ENCODE measurements at places on chromosomes 11 and 22.

DNA sequence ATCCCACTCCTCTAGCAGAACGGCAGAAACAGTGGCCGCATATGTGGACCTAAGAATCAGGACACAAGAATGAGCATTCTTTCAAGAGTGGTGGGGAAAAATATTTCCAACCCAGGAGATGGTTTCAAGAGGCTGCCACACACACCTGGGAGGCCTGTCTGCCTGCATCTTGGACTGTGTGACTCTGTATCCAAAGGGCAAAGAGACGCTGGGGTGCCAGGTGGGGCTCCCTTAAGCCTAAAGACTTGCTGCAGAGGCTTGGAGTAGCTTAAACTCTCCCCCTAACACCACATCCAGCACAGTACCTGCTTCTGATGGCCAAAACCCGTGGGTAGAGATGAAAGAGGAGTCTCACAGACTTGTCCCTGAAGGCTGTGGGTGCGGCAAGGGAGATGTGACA lies 3.5 kb downstream of the CXCR5 start:
- DNase-seq: no peak

GRCh38 chr11:80815752-80816453 lies 1375.1 kb upstream of the TENM4 start:
- no peak for DNase-seq

- DNase-seq: no peak
Observed at GRCh38 chr11:1854949-1855885, 2.3 kb downstream of the LSP1 start.

- peak; percentile 70 for DNase-seq
Observed at GRCh38 chr11:134224710-134225664, 516 bp downstream of the VPS26B start.

DNA sequence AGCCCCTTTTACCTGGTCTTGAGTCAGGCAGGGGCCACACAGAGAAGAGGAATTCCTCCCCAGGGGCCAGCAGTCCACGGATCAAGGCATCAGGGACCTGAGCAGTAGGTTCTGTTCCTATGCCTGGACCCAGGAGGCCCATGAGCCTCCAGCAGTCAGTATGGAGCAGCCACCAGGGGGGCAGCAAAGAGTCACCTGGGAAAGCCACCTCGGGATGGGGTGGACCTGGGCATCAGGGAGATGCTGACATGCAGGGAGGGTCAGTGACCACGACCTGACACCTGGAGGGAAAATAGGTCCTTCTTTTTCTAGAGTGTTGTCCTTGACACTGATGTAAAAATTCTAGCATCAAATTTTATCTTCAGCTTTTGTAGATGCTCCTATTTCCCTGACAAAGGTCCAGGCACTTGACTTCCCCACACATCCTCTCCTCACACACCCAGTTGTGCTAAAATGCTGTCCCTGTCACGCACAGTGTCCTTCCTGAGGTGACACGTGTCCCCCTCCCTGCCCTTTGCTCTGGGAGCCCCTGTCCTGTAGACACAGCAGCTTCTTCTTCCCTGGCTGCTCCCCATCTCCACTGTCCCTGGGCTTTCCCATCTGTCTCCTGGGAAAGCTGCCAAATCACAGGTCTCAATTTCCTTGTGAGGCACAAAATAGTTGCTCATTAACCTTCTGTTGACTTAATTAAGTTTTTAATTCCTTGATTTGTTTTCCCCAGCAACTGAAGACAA lies 70.0 kb upstream of the IGLL5 start:
- no peak for DNase-seq

DNA sequence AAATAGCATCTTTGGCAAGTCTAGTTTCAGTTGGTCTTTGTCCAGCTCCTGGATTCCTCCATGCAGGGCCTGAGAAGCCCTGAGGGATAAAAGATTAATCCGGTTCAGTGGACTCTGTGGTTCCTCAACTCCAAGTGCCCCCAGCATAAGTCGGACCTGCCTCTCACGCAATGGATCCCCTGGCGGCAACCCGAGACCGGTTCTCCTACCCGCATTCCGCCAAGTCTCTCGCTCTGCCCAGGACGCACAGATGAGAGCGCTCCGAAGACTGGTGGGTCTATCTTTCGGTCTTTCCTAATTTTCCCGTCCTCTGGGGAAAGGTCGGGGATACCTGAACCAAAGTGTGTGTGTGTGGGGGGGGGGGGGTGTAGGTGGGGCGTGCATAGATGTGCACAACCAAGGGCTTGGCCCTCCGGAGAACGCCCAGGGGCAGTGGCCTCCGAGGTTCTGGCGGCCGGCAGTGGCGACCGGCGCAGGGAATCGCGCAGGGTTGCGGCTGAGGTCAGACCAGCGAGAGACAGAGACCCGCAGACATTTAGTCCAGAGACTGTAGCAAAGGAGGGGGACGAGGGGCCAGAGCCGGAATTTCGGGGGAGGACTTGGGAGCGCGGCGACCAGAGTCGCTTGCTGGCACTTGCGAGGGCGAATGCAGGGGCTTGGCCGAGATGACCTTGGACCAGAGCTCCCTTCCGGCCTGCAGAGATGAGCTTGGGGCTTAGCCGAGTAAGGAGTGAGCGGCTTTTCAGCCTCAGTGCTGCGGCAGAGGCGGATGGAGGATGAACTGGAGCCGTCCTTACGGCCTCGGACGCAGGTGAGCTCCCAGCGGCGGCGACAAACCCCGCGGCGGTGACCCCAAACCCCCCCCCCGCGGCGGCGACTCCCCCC lies 712 bp upstream of the SLC2A11 start:
- DNase-seq: no peak

Measured in T-helper 1 cell (primary cell).